T-cell (primary cell): ENCODE measurements at places on chromosomes 2 and 18.

DNA sequence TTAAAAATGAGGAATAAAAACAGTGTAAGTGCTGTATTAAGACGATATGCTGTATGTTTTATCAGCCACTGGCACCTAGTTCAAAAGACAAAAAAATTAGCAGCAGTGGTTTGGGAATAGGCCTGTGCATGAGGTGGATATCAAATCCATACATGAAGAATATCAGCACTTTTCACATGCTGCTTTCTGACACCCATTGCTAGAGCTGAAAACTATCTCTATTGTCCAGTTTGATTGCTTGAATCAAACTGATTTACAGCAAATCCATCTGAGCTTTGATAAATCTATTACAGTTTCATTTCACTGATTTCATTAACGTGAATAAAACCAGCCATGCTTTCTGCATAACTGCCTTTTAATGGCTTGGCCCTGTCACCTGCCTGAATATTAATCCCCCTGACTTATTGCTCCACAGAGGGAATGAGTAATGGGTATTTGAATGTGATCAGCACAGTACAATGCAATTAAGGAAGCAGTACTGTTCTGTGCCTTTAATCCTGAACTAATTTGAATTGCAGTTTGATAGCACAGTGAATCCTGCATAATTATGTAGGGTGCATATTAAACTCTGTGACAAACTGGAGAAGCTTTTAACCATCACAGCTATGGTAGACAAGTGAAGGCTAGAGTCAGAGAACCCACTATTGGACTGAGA, 154.0 kb downstream of the GPD2 start:
- no peak for DNase-seq

DNA sequence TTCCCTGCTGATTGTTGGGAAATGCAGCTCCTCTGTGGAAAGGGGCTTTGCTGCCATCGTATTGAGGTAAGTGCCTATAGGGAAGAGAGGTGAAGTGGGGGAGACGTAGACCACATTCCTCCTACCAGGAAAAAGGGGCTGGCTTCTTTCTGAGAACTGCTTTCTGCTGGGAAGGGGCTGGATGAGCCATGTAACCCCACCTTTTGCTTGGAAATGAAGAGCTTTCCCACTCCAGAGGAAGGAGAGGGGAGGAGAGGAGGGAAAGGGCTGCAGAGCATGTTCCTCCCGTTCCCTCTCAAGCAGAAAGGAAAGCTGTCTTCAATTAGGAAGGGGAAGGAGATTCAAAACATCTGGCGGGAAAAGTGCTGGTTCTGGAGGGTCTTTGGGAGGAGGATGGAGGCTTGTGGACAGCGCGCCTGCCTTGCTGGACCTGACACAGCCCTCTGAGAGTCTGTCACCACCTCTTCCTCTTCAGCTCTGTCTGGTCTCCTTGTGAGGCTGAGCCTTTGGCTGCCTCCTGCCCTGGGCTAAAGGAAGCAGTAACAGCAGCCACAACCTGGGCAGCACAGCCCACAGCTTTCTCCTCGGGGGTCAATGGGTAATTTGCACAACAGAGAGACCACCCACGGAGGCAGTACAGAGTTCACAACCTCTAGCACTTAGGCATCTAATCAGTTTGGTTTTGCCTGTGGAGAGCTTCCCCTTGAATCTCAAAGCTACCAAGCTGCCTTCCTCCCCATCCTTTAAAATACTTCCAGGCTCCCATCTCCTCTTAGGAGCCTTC, 410.0 kb upstream of the TNP1 start:
- DNase-seq = no peak

GRCh38 chr2:203346612-203347011, 18.4 kb downstream of the ABI2 start:
- DNase-seq = no peak

DNA sequence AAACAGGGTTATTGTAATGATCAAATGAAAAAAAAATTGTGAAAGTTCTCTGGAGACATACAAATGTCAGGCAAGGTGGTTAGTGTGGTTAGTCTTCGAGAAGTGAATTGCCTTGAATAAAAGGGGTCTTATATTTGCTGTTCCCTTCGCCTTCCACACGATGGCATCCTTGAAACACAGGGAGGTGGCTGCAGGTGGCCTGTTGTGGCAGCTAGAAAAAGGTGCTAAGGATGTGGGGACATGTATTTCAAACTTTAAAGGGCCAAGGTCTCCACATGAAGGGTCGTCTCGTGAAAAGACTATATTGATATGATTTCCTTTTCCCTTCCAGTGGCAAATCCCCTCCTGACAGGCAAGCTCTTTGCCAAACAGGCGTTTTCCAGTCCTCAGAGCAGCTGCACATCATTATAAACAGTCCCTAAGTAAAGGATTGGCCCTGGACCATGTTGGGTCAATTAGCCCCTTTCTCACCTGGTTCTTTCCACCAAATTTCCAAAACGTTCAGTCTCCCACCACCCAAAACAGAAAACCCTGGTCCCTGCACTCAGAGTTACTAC, 68.5 kb downstream of the COPS8 start:
- DNase-seq = peak; percentile 42
